ENCODE measurements at places on chromosomes 3 and 15.

DNA sequence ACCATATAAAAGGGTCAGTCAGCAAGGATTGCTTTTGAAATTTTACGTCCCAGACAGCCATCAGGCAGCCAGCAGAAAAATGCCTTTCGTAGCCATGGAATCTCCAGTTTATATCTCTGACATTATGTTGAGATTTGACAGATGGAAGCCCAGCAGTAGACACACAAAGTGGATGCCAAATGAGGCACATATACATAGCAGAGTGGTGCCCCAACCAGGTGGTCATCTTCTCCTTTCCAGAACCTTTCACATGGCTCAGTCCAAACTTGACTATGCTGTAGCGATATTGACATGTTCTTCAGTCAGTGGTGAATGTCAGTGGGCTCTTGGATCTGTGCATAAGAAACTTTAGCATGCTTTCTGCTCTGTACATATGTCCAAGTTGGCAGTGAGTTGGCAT, 123.3 kb upstream of the GBE1 start:
- DNase-seq = no peak

GRCh38 chr15:62505762-62506161, 340.7 kb upstream of the C2CD4B start:
- peak; percentile 23 for DNase-seq

GRCh38 chr15:76962337-76963013, 30.9 kb downstream of the RCN2 start:
- DNase-seq = no peak

- DNase-seq = peak; percentile 43
Observed at GRCh38 chr3:12436514-12437220, 47.6 kb upstream of the TSEN2 start.

DNA sequence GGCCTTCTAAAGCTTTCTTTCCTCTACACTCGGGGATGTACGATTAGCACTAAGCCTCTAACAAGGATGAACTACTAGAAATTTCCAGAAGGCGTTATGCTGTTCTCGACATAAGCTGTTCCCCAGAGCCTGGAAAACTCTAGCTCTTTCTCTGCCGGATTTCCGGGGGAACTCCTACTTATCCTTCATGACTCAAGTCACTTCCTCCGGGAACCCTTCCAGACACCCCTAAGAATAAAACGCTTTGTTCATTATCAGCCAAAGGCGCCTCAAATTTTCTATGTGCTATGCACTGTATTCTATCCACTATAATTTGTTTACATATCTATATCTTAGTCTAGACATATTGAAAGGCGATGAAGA, 455 bp upstream of the SNAP23 start:
- DNase-seq = peak; percentile 52

GRCh38 chr3:117036259-117036799, 326.8 kb downstream of the TUSC7 start:
- DNase-seq = peak; percentile 35

- no peak for DNase-seq
Observed at GRCh38 chr3:141123677-141124410, 72.7 kb downstream of the SPSB4 start.

- DNase-seq = no peak
Observed at GRCh38 chr15:81534124-81534523, 160.1 kb upstream of the TMC3 start.

- no peak for DNase-seq
Observed at GRCh38 chr3:17009826-17010225, 125.1 kb downstream of the PLCL2 start.

DNA sequence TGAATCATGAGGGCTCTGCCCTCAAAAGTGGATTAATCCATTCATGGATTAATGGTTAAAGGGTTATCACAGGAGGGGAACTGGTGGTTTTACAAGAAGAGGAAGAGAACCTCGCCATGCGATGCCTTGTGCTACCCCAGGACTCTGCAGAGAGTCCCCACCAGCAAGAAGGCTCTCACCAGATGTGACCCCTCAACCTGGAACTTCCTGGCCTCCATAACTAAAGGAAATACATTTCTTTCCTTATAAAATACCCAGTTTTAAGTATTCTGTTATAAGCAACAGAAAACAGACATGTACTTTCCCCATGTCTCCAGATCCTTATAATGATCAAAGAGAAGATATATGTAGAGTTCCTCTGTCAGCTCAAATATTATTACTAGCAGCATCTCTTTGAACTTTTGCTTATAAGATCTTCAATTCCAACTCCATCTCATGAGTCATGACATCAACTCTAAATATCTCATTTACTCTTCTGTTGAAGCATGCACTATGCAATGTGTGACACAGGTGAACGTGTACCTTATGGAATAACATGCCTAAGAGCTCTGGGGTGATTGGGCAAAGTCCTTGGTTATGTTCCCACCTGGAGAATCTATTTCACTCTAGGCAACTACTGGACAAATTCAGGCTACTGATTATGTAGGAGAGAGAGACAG, 37.5 kb upstream of the ZBTB38 start:
- no peak for DNase-seq

- DNase-seq = no peak
Observed at GRCh38 chr15:85556618-85556895, 176.2 kb downstream of the AKAP13 start.

DNA sequence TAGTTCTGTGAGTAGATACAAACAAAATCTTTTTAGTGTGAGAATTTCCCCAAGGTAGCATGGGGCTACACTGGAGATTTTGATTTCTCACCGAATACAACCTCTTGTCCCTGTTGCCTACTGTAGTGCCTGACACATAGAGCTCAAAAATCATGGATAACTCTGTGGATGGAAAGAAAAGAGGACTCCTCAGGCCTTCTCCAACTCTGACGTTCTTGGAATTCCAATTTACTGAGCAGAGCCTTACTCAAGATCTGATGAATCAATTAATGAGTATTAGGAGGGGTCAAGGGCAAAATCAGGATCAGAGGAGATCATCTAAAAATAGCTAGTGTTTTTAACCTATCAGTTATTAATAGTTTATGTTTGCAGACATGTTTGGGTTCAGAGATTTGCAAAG, 46.7 kb upstream of the PYDC2 start:
- DNase-seq = peak; percentile 20

GRCh38 chr3:187104933-187105332, 34.4 kb downstream of the RPL39L start:
- peak; percentile 28 for DNase-seq

- no peak for DNase-seq
Observed at GRCh38 chr3:66303491-66303901, 82.7 kb downstream of the SLC25A26 start.

GRCh38 chr3:123084738-123085237, 18.0 kb downstream of the PDIA5 start:
- DNase-seq = peak; percentile 36

DNA sequence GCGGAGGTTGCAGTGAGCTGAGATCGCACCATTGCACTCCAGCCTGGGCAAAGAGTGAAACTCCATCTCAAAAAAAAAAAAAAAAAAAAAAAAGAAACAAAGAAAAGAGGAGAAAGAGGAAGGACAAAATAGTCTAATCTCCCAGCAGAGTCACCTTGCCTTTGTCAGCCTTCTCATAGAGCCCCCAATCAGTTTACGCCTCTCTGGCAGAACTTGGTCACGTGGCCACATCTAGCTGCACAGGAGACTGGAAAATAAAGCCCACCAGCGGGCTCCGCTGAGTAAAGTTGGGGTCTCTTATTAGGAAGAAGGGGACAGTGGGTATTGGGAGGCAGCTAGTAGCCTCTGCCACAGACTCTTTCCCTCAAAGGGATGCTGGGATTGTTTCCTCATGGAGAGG, 41.9 kb downstream of the USP13 start:
- DNase-seq = no peak

GRCh38 chr3:56737006-56737405, 53.9 kb upstream of the TASOR start:
- DNase-seq = no peak

DNA sequence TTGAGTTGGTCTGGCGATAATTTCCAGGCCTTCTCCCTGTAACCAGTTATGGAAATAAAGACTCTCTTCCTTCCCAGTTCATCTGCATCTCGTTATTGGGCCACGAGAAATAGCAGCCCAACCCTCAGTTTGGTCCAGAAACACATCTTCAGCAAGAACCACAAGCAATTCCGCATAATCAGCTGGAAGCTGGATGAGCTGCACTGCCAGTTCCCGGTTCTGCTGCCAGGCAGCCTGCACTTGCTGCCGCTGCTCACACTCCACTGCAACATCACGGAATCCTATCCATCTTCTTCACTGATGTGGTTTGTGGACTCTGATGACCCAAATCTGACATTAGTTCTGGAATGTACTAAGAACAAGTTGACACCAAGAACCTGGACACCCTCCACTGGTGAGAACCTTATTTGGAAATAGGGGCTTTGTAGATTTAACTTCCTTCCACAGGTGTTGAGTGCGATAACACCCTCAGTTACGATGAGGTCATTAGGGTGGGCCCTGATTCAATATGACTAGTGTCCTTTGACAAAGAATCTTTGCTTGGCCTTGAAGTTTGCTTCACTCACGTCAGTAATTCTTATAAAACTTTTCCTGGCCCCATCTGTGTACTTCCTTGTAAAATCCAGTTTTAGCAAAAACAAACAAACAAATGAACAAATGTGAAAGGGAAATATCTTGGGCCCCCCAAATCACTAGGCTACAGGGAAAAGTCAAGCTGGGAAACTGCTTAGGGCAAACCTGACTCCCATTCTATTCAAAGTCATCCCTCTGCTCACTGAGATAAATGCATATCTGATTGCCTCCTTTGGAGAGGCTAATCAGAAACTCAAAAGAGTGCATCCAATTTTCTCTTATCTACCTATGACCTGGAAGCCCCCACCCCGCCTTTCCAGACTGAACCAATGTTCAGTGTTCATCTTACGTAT, 221.9 kb upstream of the PROK2 start:
- peak; percentile 34 for DNase-seq

DNA sequence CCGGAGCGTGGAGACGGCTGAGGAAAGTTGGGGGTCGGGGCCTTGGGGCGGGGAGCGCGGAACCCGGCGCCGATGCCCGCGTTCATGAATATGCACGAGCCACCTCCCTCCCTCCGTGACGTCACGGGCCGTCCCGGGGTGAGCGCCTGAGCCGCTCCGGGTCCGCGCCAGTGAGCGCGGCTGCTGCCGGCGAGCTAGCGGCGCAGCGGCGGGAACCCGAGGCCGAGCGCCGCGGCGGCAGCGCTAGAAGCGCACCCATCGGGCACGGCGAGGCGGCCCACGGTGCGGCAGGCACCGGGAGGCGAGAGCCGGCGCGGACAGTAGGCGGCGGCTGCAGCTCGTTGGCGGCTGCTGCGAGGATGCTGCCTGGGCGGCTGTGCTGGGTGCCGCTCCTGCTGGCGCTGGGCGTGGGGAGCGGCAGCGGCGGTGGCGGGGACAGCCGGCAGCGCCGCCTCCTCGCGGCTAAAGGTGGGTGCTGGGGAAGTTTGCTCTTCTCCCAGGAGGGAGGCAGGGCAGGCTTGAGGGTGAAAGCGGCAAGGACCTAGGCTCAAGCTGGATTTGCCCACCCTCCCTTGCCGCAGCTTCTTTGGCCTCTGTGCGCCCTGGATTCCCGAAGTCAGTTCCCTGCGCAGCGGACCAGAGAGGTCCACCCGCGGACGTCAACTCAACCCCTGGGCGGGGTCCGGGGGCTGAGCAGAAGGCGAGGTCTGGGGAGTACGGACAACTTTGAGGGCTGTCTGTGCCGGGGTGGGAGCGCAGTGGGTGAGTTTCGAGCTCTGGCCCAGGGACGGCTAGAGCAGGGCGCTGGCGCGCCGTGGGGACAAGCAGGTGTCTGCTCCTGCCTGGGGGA, at the start of gene CLSTN2:
CLSTN2 (plus strand) TSS at position 170 of the 850 bp plus-strand sequence.
- peak; percentile 77 for DNase-seq

DNA sequence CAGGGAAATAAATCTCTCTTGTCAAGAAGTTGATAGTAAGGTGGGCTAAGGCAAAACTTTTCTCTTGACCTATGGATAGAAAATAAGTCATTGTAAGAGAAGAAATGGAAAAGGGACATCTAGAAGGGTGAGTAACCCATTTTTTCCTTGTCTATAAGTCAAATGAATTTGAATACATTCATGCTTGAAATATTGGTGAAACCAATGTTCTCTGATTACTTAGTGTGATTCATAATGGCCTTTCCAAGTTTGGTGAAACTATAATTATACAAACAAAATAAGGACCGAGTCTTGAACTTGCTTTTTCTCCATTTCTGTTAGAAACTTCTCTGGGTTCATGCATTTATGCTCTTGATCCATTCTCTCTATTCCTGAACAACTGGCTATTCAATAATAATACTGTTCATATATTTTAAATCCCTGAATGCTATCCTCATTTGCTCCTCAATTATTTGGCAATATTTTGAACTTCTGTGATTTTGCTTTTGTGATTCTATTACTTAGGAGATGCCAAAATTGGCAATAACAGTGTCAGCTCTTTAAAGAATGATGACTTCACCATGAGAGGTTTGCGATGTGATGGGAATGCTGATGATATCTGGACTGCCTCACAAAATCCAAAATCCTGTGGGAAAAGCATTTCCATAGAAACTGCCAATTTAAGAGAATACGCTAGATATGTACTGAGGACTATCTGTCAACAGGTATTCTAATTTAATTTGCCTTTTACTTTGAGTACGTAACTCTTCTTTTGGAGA, 12.3 kb downstream of the P2RY12 start:
- peak; percentile 42 for DNase-seq

- no peak for DNase-seq
Observed at GRCh38 chr3:185365291-185366073, 2.5 kb downstream of the MAP3K13 start.

- DNase-seq = no peak
Observed at GRCh38 chr15:92614301-92614700, 41.3 kb downstream of the FAM174B start.

DNA sequence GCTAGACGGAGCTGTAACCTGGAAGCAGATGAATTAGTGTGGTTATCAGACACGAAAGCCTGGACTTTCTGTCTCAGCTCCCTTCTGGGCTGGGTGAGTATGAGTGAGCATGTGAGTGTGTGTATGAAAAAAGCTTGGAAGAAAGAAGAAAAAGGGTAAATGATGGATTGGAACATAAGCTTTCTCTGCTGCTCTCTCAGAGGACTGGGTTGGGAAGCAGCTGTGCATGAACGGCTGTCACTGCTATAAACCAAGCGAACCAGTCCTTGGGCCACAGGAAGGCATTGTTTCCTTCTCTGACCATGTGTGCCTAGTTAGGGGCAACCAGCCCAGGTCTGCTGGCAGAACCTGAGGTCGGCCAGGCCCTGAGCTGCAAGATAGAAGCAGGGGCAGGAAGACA, 37.0 kb downstream of the UMPS start:
- no peak for DNase-seq

GRCh38 chr3:45414823-45415222, 26.4 kb downstream of the LARS2 start:
- no peak for DNase-seq

GRCh38 chr3:41405466-41405865, 206.2 kb downstream of the CTNNB1 start:
- no peak for DNase-seq

- peak; percentile 27 for DNase-seq
Observed at GRCh38 chr15:23877502-23878412, 190.7 kb upstream of the NDN start.

DNA sequence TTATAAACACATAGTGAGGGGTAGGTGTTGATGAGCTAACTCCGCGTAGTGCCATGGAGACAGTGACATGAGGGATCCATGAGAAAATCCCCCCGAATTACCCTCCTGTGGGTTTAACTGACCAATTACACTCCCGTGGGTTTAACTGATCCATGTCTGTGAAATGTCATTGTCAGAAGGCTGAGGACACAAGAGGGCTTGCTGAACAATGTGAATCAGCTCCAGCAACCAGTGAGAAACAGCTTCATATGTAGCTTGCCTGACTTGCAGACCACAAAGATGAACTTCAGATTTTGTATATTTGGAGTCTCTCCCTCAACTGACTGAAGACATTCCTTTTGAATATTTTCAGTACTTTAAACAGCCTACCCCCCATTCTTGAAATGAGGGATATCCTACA, 144.9 kb downstream of the FBN1 start:
- DNase-seq = peak; percentile 40

- no peak for DNase-seq
Observed at GRCh38 chr15:32676169-32676568, 34.7 kb downstream of the SCG5 start.
